ENCODE measurements at places on chromosomes 5 and 9. TPM values are rescaled to one million over a fixed set of nuclear protein-coding genes. Genes with fewer than 3 reads are reported as not detected.

Gene PCSK1
- not detected for total RNA-seq

DNA sequence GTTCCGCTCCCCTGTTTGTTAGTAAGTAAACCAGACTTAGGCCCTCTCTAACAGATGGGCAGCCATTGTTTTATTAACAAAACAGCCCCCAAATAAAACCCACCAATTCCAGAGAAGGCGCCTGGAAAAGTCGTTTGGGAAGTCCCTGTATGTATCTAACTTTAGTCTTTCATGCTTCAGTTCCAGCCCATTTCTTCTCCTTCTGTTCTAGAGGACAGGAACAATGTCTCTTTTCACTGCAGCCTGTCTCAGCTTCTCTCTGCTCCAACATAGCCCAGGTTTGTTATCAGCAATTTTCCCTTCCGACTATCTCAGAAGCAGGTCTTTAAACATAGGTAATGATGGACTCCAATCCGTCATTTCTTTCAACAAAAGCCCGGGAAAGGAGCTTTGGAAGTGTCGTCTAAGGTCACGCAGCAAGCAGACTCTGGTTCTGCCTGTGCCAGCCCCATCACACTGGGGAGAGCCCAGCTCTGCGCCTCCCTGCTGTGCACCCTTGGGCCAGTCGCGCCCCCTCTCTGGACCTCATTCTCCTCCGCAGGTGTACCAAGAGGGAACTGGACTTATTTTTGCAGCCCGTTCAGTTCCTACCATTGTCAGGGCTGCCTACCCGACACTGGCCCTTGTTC is 9.6 kb upstream of the AKNA start:
- peaks cover 19% of the 10 kb centered on the region for H3K36me3 ChIP-seq
- DNase-seq, result peak; percentile 6
- peak overlapping the region; percentile 70 for H3K4me3 ChIP-seq
- no peaks in the 10 kb centered on the region for H3K27me3 ChIP-seq

DNA sequence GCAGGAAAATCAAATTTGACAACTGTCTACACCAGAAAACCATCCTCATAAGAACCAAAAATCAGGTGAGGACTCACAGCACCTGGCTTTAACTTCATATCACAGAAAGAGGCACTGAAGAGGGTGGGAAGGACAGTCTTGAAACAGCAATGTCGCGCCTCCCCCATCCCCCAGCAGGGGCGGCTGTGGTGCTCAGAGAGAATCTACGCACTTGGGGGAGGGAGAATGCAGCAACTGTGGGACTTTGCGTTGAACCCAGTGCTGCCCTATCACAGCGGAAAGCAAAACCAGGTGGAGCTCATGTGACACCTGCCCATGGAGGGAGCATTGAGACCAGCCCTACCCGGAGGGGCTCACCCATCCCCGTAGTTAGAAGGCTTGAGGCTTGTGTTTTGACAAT is 191.8 kb downstream of the MSX2 start:
- no peak for DNase-seq
- H3K27me3 ChIP-seq, result peaks cover 53% of the 10 kb centered on the region
- no peaks in the 10 kb centered on the region for H3K36me3 ChIP-seq
- H3K27ac ChIP-seq, result no peak overlapping the region

DNA sequence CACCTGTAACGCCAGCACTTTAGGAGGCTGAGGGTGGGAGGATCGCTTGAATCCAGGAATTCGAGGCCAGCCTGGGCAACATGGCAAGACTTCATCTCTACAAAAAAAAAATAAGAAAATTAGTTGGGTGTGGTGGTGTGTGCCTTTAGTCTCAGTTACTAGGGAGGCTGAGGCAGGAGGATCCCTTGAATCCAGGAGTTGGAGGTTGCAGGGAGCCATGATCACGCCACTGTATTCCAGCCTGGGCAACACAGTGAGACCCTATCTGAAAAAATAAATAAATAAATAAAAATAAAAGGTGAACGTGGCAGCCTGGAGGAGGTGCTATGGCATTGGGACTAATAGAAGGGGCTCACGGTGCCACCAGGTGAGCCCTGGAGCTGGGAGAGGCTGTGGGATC is 7.1 kb downstream of the FGFR4 start:
- H3K27me3 ChIP-seq, result no peaks in the 10 kb centered on the region
- DNase-seq, result no peak
- no peak overlapping the region for H3K4me3 ChIP-seq
- H3K36me3 ChIP-seq, result peaks cover 68% of the 10 kb centered on the region
- peaks cover 29% of the 10 kb centered on the region for H3K4me1 ChIP-seq

Data from Calu3 (cell line).